ENCODE measurements at places on chromosomes 7 and 10.
A peak's percentile ranks its signal among the peaks of the same experiment; 100 is the strongest.

DNA sequence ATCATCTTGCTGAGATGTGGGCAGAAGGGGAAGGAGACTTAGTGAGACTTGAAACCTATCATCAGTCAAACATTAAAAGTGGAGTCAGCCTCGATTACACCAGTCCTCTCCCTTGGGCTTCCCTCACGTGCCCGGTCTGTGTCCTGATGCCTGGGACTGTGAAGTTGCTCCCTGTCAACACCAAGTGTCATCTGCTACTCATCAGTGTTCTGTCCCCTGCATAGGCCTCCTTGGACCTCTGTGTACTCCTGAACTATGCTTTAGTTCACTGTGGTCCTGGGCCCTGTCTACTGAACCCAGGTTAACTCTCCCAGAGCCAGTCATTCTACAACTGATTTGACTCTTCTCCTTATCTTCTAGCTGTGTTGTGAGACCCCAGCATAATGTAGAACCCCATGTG lies 506.3 kb downstream of the TYW1 start:
- no peak for DNase-seq

DNA sequence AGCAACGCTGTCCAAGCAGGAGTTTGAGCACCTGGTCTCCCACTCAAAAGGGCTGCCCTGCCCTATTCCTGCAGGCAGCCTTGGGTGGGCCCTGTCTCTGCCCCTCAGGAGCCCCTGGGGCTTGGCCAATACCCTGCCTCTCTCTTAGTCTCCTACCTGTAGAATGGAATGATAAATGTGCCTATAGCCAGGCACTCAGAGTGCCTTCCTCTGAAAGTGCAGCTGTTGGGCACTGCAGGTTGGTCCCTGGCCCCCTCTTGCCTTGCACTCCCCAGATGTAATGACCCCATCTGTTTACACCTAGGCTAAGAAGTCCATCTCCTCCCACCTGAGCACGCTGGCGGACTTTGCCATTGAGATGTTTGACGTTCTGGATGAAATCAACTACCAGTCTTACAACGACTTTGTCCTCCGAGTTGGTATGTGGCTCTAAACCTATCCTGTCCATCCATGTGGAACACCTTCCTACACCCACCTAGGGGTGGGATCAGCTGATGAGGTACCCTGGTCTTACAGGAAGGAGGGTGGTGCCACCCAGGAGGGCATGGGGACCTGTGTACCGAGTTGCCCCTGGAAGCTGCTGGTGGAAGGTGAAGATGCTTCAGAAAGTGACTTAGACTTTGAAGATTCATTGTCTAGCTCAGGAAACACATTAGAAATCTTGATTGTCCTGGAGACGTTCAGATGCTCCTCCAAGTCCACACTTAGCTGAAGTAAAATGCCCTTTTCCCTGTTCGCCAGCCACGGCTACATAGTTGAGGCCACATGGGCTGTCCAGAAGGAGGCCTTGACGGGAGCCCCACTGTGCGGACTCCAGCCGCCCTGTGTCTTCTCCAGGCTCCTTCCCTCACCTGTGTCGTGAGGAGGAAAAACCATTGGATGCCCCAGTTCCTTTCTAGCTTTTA lies 134.1 kb downstream of the ADCY1 start:
- DNase-seq: no peak

GRCh38 chr10:9535744-9536143 lies 1481.3 kb downstream of the GATA3 start:
- no peak for DNase-seq

GRCh38 chr10:72088889-72089575 lies 681 bp upstream of the SPOCK2 start:
- peak; percentile 22 for DNase-seq

DNA sequence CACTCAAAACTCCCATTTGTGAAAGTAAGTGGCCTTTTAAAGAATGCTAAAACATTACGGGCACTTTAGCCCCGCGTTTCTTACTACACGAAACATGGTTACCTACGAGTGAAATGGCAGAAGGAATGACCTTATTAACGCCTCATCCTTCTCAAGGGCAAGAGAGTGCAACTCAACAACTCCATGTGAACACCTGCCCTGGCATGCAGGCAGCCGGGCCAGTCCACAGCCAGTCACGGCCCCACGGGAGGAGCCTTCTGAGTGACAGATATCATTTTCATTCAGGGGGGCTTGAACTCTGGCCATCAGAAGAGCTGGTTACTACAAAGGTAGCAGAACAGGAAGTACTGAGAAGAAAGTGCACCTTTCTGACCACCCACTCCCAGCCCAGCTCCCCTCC lies 236.1 kb downstream of the PTPRN2 start:
- DNase-seq: no peak

- no peak for DNase-seq
Observed at GRCh38 chr10:110040767-110041478, 33.1 kb downstream of the ADD3 start.

- DNase-seq: no peak
Observed at GRCh38 chr7:73698410-73698809, 15.0 kb downstream of the BUD23 start.

- DNase-seq: no peak
Observed at GRCh38 chr10:43424416-43424815, 12.5 kb upstream of the ZNF487 start.

DNA sequence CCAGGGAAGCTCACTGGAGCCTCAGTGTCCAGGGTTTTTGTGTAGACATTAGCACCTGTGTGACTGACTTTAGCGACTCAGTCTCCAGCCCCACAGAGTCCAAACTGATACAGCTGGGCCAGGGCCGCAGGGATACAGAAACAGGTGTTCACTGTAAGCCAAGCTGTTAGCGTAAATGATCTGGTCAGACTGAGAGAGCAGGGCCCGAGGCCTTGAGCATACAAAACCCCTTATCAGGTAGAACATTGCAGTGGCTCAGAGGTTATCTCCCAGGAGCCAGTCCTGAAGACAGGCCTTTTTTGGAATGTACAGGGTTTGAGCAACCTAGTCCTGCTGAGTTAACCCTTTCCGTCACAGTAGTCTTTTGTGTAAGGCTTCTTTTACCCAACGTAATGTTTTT lies 25.0 kb downstream of the LHPP start:
- no peak for DNase-seq

DNA sequence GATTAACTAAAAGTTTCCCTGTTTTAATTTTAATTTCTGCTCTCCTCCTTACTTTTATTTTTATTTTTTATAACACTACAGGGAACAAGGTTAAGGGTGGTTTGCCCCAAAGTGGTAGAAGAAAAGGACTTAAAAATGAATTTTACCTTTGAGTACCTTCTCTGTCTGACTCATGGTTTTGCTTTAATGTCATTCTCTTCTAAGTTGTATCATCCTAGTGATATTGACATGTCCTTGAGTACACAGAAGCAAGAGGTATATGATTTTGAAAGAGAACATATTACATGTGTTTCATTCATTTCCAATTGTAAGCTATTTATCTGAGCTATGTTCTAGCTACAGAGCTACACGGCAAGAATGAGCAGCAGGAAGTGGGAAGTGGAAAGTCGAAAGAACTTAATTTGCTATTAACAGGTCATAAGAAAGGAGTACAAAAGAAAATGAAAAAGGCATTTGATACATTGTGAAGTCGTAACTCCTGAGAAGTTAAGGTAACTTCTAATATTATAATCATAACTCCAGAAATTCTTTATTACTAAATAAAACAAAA lies 112.5 kb downstream of the SEMA3A start:
- DNase-seq: no peak

DNA sequence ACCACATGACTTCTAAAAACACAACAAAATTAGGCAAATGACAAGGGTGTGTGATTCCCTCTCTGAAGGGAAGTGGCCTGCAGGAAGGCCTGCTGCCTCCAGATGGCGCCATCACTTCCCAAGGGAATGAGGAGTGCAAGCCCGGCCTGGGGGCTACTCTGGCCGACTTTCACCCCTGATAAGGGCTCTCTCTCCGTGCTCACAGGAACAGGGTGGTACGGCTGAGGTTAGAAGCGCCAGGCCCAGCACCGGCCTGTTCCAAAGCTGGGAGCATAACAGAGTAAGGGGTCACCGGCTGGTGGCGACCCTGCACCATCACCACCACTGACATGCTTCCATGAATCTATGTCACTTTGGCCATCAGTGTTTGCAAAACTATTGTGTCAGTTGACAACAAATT lies 13.1 kb downstream of the RBP3 start:
- DNase-seq: no peak

- no peak for DNase-seq
Observed at GRCh38 chr10:5632446-5632845, 33.9 kb downstream of the ASB13 start.

- no peak for DNase-seq
Observed at GRCh38 chr10:17026686-17027485, 102.7 kb downstream of the CUBN start.

DNA sequence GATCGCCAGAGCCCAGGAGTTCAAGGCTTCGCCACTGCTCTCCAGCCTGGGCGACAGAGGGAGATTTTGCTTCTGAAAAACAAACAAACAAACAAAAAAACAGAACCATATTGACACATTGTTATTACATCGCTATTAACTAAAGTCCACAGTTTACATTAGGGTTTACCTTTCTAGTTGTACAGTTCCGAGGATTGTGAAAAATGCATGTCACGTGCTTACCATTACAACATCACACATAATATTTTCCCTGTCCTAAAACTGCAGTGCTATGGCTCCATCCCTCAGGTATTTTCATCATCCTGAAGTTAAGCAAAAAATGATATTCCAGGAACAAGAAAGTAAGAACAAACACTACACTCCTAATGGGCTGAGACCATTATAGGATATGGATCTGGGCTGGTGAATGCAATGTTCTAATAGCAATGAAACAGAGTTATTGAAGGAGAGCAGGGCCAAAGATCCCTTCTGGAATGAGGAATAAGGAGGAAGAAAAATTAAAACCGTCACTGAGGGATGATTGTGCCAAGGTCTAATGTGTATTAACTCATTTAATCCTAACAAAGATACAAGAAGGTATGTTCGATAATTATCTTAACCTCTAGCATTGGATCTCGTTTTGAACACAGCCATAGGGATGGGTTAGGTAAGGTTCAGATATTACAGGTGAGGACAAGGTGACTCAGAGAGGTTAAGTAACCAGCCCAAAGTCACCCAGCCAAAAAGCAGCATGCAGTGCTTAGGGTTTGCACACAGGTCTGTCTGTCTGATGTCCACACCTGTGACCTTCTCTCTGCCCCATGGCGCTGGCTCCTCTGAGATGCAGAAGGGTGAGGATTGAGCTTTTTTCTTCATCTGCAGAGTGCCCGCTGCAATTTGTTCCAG lies 14.0 kb upstream of the CUX1 start:
- DNase-seq: no peak

DNA sequence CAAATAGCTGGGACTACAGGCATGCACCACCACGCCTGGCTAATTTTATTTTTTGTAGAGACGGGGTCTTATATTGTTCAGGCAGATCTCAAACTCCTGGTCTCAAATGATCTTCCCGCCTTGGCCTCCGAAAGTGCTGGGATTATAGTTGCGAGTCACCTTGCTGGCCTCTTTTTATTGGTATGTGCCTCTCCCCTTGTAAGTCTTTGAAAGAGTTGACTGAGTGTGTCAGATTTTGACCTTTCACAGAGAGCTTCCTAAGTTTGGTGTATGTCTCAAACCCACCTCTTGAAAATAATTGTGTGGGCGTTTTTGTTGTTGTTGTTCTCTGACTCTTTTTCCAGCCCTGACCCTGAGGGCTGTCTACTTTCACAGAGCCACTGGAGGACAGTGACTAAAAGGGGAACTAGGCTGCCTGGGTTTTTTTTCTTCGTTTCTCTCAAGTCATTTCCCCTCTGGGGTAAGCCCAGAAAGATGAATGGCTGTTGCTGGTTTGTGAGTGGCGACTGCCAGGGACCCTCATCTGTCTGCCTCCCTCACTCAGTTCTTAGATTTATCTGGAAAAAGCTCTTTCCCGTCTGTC lies 262.8 kb downstream of the ZEB1 start:
- no peak for DNase-seq

DNA sequence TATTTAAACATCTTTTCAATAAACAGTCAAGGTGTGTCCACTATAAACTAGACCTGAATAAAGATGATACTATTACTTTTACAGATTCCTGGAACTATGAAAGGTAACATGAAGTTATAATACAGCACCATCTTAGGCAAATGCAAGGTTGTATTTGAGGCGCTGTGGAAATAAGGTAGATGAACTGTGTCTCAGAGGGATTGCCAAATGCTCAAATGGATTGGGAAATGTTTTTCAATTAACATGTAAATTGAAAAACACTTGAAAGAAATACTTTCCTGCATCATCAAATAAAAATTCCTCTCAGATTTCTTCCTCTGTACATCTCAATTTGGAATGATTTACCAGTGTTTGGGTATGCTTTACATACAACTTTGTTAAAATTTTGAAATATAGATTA lies 139.4 kb downstream of the DKK1 start:
- DNase-seq: no peak

GRCh38 chr7:135714534-135715009 lies 13.4 kb downstream of the SLC13A4 start:
- no peak for DNase-seq

DNA sequence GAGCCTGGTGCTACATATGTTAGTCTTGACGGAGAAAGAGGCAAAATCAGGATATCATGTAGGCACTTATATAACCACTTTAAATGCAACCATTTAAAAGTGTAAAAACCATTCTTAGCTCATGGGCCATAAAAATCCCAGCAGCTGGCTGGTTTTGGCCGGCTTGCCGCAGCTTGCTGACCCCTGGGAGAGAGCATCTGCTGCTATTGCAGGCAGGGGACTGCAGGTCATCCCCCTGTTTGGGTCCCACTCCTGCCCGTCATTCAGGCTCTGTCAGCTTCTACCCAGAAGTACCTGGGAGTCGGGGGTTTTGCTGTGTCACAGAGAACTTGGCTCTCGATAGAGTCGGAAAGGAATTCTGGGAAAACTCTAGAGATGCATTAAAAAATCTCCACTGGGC lies 187.4 kb downstream of the CUX1 start:
- no peak for DNase-seq

GRCh38 chr10:29634105-29634504 lies 666 bp downstream of the SVIL start:
- no peak for DNase-seq

GRCh38 chr7:31056775-31057346 lies 4.8 kb downstream of the ADCYAP1R1 start:
- DNase-seq: peak; percentile 7

- no peak for DNase-seq
Observed at GRCh38 chr10:100022403-100022802, 12.7 kb upstream of the DNMBP start.

- no peak for DNase-seq
Observed at GRCh38 chr7:84277628-84278224, 83.1 kb upstream of the SEMA3A start.

DNA sequence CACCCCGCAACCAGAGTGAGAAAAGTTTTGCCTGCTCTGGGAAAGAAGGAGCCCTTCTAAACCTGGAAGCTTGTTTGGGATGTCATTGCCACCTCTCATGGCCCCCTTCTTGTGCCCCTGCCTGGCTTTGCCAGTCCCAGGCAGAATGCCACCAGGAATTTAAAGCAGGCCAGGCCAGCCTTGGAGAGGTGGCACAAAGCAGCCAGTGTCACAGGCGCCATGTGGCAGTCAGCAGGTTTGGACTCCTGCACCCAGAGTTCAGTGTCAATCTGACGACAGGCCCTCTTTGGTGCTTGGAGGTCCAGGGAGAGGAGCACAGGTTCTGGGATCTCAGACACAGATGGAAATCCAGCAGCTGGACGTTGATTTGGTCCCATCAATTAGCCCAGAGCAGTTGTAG lies 12.7 kb downstream of the HK1 start:
- no peak for DNase-seq

All from COR-L47 (cell line).